ENCODE measurements at places on chromosomes 7 and 10. TPM values are rescaled to one million over a fixed set of nuclear protein-coding genes. Genes with fewer than 3 reads are reported as not detected.

Gene OPN4
- not detected for total RNA-seq

Gene IL6
- 5.7 TPM for total RNA-seq

Gene INMT
- 0.05 TPM for total RNA-seq

Gene LRRD1
- 0.24 TPM for total RNA-seq

Gene SPDYE6
- not detected for total RNA-seq

Gene XRCC2
- 4.6 TPM for total RNA-seq

Gene FFAR4
- total RNA-seq = not detected

Gene GPER1
- total RNA-seq = 1.8 TPM

Gene WNT16
- not detected for total RNA-seq

Gene SLC16A9
- 1.5 TPM for total RNA-seq

Gene SLIT1
- not detected for total RNA-seq

Gene TRIM74
- not detected for total RNA-seq
